ENCODE measurements at places on chromosomes 2 and 18. TPM values are rescaled to one million over a fixed set of nuclear protein-coding genes. Genes with fewer than 3 reads are reported as not detected.

The DPYSL5 gene
- total RNA-seq: not detected

GRCh38 chr2:148658807-148659722, 14.5 kb downstream of the EPC2 start:
- DNase-seq: no peak

GRCh38 chr2:207236156-207236935, 70.6 kb upstream of the KLF7 start:
- no peak for DNase-seq

GRCh38 chr2:211760103-211760502, 778.5 kb downstream of the ERBB4 start:
- DNase-seq: no peak

The IL36A gene
- 2.0 TPM for total RNA-seq

The SCYGR4 gene
- total RNA-seq: not detected

The NEUROD1 gene
- total RNA-seq: not detected

GRCh38 chr2:223724861-223725260, 112.5 kb downstream of the AP1S3 start:
- DNase-seq: peak; percentile 15

DNA sequence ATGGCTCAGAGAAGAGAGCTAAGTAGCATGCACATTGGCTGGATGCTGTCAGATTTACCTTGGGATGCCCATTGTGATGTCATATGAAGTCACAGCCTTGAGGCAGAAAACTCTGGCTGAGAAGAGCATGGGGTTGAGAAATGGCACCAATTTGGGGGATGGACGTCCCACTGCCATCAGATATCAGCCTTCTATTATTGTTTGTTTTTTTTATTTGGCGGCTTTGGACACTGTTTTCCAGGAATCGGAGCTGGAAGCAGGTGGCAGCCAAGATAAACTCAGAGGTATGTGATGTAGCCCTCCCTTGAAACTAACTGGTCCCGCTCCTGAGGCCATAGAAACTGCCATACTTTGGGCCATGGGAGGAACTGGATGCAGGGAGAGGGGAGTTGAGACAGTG, 40.6 kb downstream of the GCKR start:
- DNase-seq: no peak

The RNU2-63P gene
- not detected for total RNA-seq

DNA sequence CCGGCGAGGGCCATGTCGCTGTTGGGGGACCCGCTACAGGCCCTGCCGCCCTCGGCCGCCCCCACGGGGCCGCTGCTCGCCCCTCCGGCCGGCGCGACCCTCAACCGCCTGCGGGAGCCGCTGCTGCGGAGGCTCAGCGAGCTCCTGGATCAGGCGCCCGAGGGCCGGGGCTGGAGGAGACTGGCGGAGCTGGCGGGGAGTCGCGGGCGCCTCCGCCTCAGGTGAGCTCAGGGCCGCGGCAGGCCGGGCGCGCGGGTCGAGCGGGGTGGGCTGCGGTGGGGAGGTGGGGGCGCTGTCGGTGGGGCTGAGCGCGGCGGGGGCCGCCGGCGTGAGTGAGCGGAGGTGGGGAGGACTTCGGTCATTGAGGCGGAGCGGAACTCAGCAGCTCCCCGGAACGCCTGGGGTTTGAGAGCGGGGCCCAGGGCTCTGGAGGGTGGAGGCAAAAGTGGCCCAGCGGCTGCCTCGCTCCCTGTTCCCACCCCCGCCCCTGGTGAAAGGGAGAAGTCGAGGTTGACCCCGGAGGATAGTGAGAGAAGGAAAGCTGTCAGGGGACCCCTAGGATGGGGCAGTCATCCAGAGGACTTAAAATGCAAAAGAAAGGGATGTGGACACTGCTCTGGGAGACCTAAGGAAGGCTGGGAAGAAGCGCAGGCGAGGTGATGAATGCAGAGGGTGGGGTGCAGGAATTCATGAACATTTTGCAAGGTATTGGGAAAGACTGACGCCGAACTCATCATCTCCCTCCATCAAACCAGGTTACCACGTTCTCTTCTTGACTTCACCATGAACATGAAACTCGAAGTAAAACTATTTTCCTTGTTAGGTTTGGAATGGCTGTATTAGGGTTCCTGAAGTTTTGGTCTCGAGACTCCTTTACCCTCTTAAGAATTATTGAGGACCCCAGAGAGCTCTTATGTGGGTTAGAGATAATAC, 633 bp downstream of the MALT1 start:
- peak; percentile 42 for DNase-seq

- no peak for DNase-seq
These were observed 190.4 kb downstream of the PMAIP1 start for GRCh38 chr18:60090170-60090569.

All from fibroblast of the aortic adventitia (primary cell).